ENCODE measurements at places on chromosomes 2 and 18.
A peak's percentile ranks its signal among the peaks of the same experiment; 100 is the strongest.

DNA sequence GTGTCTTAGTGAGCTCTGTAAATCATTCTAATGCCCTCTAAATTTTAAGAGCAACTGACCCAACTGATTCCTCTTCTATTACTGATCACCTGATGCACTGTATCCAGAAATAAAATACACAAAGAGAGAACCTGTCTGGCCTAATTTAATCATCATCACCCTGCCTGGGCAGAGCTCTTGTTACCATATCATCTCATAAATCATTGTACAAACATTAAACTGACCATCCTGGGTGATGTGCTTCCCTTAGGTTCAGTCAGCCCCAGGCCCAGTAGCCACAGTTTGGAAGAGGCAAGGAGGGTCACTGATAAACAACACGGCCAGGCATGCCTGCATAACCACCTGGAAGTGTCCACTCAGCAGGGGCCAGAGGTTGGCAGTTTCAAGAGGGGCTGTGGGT is 22.7 kb upstream of the ACMSD start:
- no peak for DNase-seq

GRCh38 chr2:97645112-97645694 is 659 bp upstream of the COX5B start:
- peak; percentile 26 for DNase-seq

DNA sequence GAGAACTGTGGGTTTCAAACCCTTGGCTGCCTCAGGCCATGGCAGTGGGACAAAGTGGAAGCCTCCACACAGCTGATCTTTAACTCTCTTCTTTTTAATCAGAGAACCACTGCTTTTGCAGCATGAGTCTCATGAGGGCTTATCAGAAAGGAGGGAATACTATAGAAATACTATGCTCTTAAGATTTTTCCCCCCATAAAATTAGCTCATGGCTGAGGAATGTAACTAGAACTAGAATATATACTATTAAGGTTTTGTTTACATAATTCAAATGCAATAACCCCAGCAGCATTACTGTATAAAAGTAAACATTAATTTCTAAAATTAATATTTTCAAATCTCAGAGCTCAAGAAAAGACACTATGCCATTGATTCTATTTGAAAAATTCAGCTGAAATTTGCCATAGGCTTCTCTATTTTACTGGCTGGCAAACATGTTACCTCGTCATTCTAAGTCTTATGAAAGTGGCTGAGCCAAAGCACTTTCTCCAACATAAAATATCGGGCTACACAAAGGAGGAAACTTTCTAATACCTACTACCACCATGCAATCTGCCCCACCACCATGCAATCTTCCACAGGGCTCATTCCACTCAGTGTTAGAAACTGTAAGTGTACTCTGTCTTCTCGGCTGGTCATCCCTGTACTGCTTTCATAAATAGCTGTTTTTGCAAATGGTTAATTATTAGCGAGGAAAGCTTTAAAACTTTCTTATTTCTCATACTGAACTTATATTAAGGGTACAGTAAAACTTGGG is 42.5 kb downstream of the WDR35 start:
- peak; percentile 29 for DNase-seq

- DNase-seq = no peak
Observed at GRCh38 chr2:136049991-136050920, 64.8 kb upstream of the DARS1 start.

- DNase-seq = no peak
Observed at GRCh38 chr2:207150284-207150683, 15.5 kb downstream of the KLF7 start.
